ENCODE measurements at places on chromosomes 11 and 22. TPM values are rescaled to one million over a fixed set of nuclear protein-coding genes. Genes with fewer than 3 reads are reported as not detected.

The PRDM11 gene
- 11.0 TPM for total RNA-seq

The MRGPRX3 gene
- total RNA-seq: not detected

The SLC16A8 gene
- 0.69 TPM for total RNA-seq

The C11orf97 gene
- not detected for total RNA-seq

The OR5B21 gene
- not detected for total RNA-seq

- no peak for DNase-seq
These were observed 146.2 kb downstream of the TBC1D22A start for GRCh38 chr22:46908641-46909107.

DNA sequence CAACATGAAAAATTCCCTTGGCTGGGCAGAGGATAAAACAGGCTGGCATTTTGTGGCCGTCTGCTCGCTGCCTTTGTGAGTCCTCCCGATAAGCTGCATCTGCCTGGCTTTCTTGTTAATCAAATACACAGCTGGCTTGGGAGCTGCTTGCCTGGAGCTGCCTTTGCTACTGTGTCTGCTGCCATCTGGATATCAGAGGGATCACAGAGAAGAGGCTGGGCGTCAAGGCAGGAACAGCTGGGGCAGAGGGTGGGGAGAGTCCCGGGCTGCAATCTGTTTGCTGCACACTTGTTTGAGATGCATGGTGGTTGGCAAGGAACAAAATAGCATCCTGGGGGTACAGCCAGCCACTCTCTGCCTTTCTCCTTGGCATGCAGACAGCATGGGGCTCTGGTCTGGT is 36.0 kb downstream of the COMMD9 start:
- DNase-seq: peak; percentile 56

- no peak for DNase-seq
These were observed 4.2 kb downstream of the CLDN5 start for GRCh38 chr22:19520007-19520406.

DNA sequence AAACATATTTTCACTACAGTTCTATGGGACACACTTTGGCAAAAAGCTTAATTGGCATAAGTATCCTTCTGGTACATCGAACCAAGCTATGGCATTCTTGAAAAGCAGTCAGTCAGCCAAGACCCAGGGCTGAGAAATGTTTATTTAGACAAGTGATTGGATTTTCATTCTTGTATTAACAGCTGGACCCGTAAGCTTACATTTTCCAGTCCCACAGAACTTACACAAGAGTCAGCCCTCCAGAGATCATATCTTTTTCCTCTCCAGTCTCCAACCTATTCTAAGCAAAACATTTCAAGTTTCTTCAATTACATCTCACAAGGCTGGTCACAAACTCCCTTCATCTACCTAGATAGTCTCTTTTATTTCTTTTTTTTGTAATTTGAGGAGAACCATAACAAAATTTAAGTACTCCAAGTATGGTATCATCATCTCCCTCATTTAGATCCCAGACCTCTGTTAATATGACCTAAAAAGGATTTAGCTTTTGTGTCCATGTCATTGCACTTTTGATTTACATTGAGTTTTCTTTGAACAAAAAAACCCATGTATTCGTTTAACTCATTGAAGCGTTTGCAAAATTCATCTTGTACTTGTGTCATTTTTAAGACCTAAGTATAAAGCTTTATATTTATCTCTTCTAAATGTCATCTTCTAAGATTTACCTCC is 67.9 kb upstream of the GRK3 start:
- DNase-seq: no peak
